ENCODE measurements at places on chromosomes 7 and 10. TPM values are rescaled to one million over a fixed set of nuclear protein-coding genes. Genes with fewer than 3 reads are reported as not detected.

Gene LMOD2
- total RNA-seq = 1.4 TPM

GRCh38 chr10:45624724-45625123 is 47.8 kb downstream of the ZFAND4 start:
- DNase-seq = no peak

Gene SPDYE11
- 1.7 TPM for total RNA-seq

Gene EIF5AL1
- 0.48 TPM for total RNA-seq

DNA sequence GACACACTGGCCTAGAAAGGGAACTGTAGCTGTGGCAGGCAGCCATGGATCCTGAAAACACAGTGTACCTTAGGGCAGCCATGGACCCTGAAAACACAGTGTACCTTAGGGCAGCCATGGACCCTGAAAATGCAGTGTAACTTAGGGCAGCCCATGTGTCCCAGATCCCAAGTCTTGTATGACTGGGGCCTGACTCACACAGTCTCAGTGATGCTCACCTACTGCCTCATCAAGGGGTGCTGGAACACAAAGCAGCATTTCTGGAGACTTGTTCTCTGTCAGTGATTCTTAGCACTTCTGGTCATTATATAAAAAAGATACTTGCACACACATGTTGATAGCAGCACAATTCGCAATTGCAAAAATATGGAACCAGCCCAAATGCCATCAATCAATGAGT is 70.2 kb upstream of the LAMB4 start:
- no peak for DNase-seq

DNA sequence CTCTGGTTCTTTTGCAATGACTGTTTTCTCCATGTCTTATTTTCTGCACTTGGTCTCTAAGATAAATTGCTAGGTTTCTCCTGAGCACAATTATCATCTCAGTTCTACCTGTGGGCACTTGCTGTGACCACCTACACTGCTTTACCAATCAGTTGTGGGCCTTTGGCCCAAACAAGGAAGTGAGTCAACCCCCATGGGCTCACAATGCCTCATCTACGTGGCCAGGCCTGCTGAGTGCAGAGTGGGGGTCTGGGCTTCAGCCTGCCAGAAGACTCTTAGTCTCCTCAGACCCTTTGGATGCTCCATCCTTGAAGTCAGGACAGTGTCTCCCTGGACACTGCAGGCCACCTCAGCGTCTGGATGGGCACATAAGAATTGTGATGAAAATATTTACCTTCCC is 20.3 kb downstream of the SCART1 start:
- DNase-seq = no peak

- peak; percentile 38 for DNase-seq
Observed at GRCh38 chr10:123759501-123760031, 93.4 kb downstream of the GPR26 start.

DNA sequence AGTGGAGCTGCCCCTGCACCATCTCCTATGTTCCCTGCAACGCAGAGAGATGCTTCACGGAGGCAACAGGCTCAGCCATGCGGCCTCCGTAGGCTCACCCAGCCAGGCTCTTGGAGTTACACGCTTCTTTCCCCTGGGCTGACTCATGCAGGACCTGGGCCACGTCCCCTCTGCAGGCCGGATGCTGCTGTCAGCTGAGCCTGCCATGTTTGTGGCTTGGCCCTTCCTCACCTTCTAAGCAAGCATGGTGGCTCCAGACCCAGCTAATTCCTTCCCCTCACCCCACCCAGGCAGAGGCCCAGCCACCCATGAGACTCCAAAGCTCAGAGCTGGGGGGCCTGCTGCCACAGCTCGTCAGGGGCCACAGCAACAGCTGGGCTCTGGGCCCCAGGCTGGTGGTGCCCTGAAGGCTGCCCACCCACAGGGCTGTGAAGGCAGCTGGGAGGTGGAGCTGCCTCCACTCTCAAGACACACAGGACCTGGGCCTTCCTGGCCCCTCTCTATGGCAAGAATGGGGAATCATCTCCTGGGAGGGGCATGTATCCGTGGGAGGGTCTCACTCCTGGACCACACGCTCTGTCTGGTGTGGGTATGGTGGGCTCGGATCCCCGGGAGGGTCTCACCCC is 219.6 kb downstream of the ELFN1 start:
- DNase-seq = no peak

Gene TMEM130
- total RNA-seq = 0.48 TPM

DNA sequence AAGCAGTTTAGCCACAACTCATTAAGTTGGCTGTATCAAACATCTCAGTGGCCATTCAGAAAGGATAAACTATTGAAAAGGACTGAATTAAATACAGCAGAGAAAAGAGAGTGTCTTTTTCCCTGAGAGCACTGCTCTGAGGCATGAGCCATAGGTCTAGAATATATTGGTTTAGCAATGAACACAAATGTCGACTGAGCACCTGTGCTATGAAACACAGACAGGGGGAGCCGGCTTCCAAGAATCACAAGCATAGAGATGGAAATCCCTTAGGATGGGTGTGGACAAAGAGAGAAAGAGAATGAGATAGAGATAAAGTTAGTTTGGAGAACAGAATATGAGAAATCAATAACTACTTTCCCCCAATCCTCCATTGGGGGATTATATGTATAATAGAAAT is 54.8 kb downstream of the DGKI start:
- no peak for DNase-seq

Gene TSPAN33
- total RNA-seq = 7.7 TPM

Gene TRPV5
- 2.9 TPM for total RNA-seq

DNA sequence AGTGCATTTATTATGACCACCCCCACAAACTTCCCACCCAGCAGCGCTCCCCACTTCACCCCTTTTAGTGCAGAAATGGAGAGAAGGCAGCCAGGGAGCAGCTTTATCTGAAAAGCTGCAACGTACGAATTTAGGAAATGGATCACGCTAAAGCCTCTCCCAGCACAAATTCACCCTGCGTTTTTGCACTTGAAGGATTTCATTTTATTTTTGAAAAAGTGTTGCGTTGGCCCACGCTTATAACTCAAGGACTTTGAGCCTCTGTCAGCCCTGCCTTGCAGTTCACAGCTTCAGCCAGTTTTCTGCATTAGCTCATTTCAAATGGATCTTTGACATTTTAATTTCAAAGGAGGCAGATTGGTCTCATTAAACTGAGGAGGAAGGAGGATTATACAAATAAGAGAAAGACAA is 556.1 kb downstream of the KCNMA1 start:
- DNase-seq = peak; percentile 57

Gene NAT16
- 1.2 TPM for total RNA-seq

DNA sequence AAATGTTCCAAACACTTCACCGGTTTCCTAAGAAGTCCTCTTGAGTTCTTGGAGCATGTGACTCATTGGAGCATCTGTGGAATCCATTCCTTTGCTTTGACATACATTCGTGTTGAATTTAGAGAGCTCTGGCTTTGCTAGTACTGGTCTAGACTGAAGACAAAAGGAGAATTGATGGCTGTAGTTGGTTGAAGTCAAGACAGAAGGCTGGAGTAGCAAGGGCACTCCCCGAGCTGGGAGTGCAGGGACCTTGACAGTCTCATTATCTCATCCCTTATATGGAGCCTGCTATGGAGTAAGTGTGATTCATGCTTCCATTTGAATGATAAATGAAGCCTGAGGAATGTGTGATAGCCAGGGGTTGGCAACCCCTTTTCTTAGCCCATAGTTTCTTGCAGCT is 1249.1 kb downstream of the TYW1 start:
- no peak for DNase-seq

DNA sequence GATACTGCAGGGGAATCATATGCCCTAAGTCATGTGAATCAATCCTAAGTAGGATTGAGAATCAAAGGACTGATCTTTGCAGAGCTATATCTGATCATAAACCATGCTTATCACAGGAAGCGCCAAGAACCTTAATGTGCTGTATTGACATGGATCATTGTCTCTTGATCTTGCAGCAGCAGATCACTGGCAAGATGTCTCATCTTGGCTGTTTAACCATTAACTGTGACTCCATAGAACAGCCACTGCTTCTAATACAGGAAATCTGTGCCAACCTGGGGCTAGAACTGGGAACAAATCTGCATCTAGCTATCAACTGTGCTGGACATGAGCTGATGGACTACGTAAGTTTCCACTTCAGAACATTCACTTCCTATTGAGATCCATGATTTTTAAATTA is 21.6 kb downstream of the ENO4 start:
- DNase-seq = no peak

Gene MRLN
- 16.9 TPM for total RNA-seq

Gene FAS
- 108 TPM for total RNA-seq

DNA sequence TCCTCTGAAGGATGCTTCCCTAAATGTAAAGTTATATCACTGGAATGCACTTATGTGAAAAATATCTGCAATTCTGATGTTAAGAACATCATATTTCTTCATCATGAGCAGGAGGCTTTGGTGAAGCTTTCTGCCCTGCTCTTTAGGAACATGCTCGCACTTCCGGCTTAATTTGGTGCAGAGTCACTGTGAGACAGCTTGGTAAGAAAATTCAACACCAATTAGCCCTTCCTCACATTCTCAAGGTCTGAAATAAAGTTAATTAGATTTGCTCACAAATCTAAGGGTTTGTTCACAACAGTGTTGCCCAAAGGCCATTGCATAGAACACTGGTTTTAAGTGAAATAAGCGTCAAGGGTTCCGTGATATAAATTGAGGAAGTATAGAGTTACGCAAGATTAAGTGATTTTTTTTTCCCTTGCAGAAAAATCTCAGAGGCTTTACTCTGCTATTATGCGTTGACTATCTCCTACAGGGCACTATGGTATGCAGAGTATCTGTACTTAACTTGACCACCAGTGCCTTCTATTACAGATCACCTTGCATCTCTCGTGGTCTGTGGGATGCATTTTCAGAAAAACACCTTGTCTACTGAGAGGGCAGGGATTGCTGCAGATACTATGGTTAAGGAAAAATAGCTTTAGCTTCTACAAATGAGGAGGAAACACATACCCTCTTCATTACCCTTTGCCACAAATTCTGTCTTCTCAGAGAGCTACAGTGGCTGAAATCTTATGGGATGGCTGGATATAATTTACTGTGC is 953.9 kb downstream of the TYW1 start:
- no peak for DNase-seq

Gene LRGUK
- 0.48 TPM for total RNA-seq

DNA sequence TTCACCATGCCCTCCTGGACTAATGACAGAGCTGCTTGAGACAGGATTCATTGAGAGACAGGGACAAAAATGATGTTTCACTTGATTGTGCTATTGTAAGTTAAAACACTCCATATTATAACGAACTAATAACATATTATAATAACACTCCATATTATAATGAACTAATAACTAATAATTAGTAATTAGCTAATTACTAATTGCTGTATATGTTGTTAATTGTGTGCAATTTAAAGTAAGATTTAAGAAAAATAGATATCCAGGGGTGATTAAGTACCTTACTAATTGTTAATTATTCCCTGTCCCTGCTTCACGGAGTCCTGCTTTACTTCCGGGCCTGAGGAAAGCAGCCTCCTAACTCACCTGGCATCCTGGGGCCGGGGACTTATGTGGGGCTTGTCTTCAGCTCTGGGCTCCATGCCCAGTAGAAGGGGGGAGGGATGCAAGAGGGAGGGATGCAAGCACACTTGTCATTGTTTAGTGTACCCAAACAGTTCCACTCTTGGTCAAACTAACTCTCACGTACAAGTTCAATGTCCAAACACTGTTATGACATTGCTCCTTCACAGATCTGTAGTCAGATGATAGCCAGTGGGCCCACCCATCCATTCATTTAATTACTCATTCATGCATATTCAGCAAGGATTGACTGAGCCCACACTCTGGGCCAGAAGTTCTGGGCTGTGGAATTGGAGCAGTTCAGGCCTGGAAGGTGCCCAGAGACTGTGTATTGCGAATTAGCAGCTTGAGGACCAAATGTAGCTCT is 53.8 kb downstream of the COL13A1 start:
- no peak for DNase-seq

Gene UNCX
- not detected for total RNA-seq

DNA sequence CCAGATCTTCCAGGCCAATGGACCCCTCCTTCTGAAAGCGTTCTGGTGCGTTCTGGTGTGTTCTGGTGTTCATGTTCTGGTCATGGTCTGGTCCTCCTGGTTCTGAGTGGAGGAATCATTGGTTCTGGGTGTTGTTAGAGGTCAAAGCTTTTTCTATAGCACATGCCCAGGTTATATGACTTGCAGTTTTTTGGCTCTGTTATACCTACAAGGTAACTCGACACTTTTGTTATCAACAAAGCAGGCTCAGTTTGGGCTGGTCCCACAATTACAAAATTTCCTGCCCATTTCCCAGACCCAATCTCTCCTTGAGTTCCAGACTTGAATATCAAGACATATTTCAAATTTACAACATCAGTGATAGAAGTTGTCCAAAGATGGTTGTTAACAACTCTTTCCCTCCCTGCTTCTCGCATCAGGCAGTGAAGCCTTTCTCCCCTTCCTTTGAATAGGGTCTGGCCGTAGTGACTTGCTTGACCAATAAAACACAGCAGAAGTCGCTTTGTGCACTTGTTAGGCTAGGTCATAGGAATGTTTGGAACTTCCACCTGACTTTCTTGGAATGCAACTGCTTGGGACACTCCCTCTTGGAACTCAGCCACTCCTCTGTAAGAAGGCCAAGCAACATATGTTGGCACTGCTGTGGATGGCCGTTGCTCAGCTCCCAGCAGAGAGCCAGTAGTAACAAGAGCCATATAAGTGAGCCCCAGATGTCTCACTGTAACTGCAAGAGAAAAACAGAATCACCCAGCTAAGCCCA is 83.1 kb upstream of the STEAP1B start:
- DNase-seq = peak; percentile 73

Gene AKR1E2
- 59.0 TPM for total RNA-seq

DNA sequence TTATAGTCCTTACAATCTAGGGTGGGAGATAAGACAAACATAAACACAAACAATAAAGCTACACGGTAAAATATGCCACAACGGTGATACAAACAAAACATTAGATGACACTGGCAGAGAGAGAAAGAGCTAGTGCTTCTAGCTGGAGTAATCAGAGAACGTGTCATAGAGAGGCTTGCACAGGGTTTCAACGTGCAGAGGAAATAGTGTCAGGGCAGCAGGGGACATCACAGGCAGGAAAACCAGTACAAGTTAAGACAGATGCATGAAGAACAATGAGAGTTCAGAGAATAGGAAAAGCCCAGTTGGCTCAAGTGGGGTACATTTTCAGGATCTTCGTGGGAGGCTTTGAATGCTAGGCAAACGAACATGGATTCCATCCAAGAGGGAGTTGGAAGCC is 91.4 kb downstream of the ZNF438 start:
- DNase-seq = no peak

GRCh38 chr7:76234282-76234584 is 32.5 kb downstream of the SRRM3 start:
- no peak for DNase-seq

Gene PRR15
- not detected for total RNA-seq

Gene EVX1
- 1.7 TPM for total RNA-seq

- DNase-seq = no peak
Observed at GRCh38 chr10:93827056-93827804, 66.5 kb upstream of the SLC35G1 start.

DNA sequence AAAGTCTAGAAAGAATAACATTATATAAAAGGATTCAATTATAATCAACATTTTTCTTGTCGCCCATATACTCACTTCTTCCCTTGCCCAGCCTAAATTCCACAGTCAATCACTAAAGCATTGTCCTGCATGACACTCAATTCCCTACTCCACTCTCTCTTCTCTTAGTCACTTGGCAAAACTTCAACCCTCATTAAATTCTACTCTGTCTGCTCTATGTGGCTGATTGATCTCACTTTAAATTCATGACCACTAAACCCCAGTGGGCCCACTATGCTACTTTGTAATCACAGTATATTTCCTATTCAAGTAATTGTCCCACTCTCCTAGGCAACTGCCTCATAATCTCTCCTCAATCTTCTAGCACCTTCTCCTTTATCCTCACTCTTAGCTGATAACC is 54.1 kb downstream of the MTERF1 start:
- DNase-seq = no peak

- DNase-seq = no peak
Observed at GRCh38 chr10:77006836-77007511, 630.6 kb downstream of the KCNMA1 start.

GRCh38 chr7:7177044-7177517 is 5.3 kb upstream of the C1GALT1 start:
- peak; percentile 50 for DNase-seq
